ENCODE measurements at places on chromosomes 2 and 18.
A peak's percentile ranks its signal among the peaks of the same experiment; 100 is the strongest.

DNA sequence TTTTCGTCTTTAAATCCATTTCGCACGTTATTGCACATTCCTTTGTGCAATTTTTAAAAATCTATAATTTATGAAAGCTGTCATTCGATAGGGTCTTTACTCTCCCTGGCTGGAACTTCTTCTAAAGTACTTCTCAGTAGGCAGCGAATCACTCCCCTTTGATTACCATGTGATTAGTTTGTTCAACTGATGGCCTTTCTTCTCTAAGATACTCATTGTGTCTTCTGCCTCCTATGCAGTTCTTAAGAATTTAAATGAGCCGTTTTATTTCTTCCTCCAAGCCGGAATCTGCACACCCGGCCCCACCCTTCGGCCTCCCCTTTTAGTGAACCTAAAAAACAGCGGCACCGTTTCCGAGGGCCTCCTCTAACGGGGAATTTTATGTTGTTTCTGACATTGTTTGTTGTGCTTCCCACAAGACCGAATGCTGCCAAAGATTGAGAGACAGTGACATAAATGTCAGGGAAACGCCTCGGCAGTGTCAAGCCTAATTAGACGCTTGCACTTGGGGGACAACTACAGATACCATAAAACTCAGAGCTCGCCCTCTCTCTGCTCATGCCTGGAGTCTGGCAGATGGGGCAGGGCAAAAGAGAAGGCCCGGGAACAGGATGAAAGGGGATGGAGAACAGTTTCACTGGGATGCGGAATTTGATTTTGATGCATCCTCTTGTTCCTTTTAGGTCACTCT is 255.3 kb downstream of the BCL11A start:
- DNase-seq, result no peak

GRCh38 chr2:45746888-45747287 is 95.4 kb downstream of the PRKCE start:
- no peak for DNase-seq

GRCh38 chr2:147553775-147554271 is 291.0 kb upstream of the ACVR2A start:
- DNase-seq, result no peak

- no peak for DNase-seq
These were observed 468 bp downstream of the PIKFYVE start for GRCh38 chr2:208266553-208266893.

- no peak for DNase-seq
These were observed at the start of gene LAMA3 for GRCh38 chr18:23689031-23689615. Gene LAMA3 (plus strand): TSS chr18:23689453. CDS start chr18:23689684, 231 bp downstream.

- DNase-seq, result no peak
These were observed 8.2 kb downstream of the MAPRE2 start for GRCh38 chr18:35049111-35050027.

GRCh38 chr2:218648088-218648786 is 11.2 kb downstream of the ZNF142 start:
- peak; percentile 18 for DNase-seq

- DNase-seq, result no peak
These were observed 296.2 kb upstream of the NRP2 start for GRCh38 chr2:205386109-205386508.

- no peak for DNase-seq
These were observed 4.6 kb upstream of the CIB4 start for GRCh38 chr2:26645762-26646161.

GRCh38 chr2:107825206-107825563 is 1.5 kb upstream of the RGPD4 start:
- DNase-seq, result no peak

- DNase-seq, result no peak
These were observed 180.5 kb downstream of the HDAC4 start for GRCh38 chr2:239220341-239220740.

DNA sequence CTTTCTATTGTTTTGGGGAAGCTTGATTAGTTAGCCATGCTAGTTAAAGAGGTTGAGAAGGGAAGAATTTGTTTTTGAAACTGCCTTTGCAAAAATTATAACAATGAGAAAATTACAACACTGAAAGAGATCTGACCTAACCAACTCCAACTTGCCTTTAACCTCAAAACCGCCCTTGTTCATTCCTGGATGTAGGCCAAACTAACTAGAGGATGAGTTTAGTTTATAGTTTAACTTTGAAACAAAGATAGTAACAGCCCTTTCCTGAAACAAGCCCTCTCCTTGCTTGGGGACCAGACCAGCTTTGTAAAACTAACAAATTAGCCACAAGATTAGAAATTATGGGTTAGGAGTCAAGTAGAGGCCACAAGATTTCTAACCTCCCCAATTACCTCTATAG is 713.9 kb downstream of the CPS1 start:
- no peak for DNase-seq

DNA sequence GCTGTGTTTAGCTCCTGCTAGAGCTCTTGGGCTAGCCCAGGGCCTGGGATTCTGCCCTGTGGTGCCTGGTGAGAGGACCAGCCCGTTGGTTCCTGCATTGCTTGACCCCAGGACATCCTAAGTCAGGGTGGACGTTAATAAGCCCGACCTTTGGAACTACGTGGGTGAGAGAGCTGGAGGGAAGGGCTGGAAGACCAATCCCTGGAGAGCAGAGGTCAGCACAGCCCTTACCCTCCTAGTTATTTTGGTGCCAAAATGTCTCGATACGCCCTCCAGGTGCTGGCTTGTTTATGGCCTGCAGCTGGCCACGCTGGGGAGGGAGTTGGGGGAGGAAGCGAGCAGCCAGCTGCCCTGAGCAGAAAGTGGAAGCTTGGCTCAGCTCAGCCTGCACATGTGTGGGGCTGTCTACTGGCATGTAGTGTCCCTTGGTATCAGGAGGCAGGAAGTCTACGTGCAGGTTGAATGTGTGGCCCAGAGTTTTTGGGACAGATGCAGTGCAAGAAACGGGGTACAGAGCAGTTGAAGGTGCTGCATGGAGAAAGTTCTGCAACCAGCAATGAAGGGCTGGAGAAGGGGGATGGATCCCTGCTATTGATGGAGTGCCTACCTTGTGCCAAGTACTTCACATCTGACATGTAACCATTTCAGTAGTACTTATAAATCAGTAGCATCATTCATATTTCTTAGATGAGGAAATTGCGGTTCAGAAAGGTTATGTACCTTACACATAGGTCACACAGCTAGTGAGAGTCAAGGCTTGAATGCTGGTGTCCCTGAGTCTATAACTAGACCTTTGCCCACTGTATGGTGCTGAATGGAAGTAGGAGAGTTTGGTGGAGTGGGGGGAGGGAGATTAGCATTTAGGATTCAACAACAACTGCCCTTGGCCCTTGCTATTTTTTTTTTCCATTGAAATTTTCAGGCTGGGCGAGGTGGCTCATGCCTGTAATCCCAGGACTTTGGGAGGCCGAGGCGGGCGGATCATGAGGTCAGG is 5.0 kb upstream of the DGKD start:
- no peak for DNase-seq

DNA sequence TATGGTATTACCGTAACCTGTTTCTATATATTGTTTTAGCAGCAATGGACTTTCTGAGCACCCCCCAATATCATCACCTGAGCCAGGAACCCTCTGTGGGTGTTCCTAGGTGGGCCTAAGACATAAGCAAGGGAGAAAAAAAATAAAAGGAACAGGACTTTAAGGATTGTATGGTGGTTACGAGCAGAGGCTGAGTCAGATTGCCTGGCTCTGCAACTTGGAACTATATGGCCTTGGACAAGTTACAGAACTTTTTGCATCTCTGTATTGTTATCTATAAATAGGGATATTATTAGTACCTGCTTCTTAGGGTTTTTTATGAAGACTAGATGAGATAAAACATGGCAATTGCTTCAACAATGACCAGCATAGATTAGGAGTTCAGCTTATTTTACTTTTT is 34.9 kb downstream of the MFSD6 start:
- no peak for DNase-seq

DNA sequence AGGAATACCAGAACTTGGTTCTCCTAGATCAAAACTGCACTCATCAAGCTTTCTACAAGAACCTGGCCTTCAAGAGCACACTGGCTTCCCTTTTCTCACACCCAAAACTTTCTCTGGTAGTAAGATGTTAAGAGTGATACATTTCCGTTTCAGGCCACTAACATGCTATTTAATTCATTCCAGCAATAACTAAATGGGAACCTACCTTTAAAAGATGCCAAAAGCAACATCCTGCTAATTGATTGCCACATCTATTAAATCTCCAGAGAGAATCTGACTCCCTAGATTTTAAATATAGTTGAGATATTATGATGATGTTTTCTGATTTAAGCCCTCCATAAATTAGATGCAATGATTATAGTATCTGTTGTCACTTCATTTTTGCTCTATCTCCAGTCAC is 71.6 kb downstream of the KCTD18 start:
- no peak for DNase-seq

- no peak for DNase-seq
These were observed 45.2 kb upstream of the PDCL3 start for GRCh38 chr2:100517556-100517955.

DNA sequence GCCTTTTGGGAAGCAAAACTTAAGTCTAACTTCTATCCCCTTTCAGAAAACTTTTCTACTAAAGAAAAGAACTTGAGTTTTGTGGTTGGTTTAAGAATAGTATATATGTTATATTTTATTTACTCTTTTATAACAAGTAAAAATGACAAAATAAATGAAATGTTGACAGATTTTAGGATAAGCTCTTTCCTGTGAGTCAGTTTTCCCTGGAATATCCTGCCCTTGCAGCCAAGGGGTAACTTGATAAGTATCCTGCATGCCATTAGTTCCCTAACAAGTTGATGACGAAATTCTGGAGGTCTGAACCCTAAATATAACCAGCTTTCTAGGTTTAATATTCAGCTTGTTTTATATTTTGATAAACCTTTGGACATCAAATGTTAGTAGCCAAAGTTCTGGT is 7.3 kb upstream of the HTR2B start:
- no peak for DNase-seq

DNA sequence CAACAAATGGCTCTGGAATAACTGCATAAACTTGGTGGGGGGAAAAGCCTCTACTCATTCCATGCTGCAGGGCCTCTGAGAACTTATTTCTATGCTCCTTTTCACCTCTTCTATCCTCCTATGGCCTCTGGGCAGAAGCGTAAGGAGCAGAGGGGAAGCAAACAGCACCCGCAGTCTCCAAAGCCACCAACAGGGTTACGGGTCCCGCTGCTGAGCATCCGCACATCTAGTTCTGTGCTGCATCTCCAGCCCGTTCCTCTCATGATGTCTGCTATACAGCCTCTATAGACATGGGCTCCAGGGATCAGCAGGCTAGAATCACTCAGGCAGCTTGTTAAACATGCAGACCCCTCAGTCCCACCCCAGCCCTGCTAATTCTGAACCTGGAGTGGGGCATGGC is 25.9 kb downstream of the PSTPIP2 start:
- DNase-seq, result no peak

GRCh38 chr2:152247337-152247695 is 71.8 kb upstream of the STAM2 start:
- no peak for DNase-seq

- no peak for DNase-seq
These were observed 87.9 kb downstream of the OSBPL6 start for GRCh38 chr2:178282075-178282815.

GRCh38 chr18:68548904-68549870 is 165.7 kb downstream of the TMX3 start:
- no peak for DNase-seq
